ENCODE measurements at places on chromosomes 13 and 19. TPM values are rescaled to one million over a fixed set of nuclear protein-coding genes. Genes with fewer than 3 reads are reported as not detected.

IFI30 gene
- total RNA-seq: 82.2 TPM

GPX4 gene
- total RNA-seq: 239 TPM

PET100 gene
- total RNA-seq: 95.1 TPM

SH3GL1 gene
- 71.8 TPM for total RNA-seq

SYNE4 gene
- 0.67 TPM for total RNA-seq

ZNF177 gene
- 6.2 TPM for total RNA-seq

NOSIP gene
- 41.7 TPM for total RNA-seq

KLK3 gene
- total RNA-seq: not detected

ZNF415 gene
- total RNA-seq: 12.6 TPM

SIGLEC10 gene
- 3.2 TPM for total RNA-seq

OR7E24 gene
- total RNA-seq: not detected

EBPL gene
- 38.9 TPM for total RNA-seq

KIR3DL2 gene
- not detected for total RNA-seq

RNF17 gene
- total RNA-seq: not detected

KLF5 gene
- total RNA-seq: 83.6 TPM

KISS1R gene
- not detected for total RNA-seq

GJB2 gene
- total RNA-seq: 6.4 TPM

AP2S1 gene
- 59.7 TPM for total RNA-seq

ATP7B gene
- total RNA-seq: 11.5 TPM

TNFSF9 gene
- 0.62 TPM for total RNA-seq

FAM216B gene
- not detected for total RNA-seq

TLE6 gene
- 4.4 TPM for total RNA-seq

ZNF737 gene
- total RNA-seq: 17.4 TPM

UBL3 gene
- 39.6 TPM for total RNA-seq

ADGRE2 gene
- 4.9 TPM for total RNA-seq

SIGLEC5 gene
- not detected for total RNA-seq

C5AR1 gene
- 33.3 TPM for total RNA-seq

RUBCNL gene
- 7.3 TPM for total RNA-seq

PLK5 gene
- total RNA-seq: 0.80 TPM

LRP3 gene
- 21.7 TPM for total RNA-seq

ACTMAP gene
- total RNA-seq: 6.1 TPM

MED29 gene
- total RNA-seq: 37.2 TPM

OR7C1 gene
- total RNA-seq: 0.04 TPM

FPR1 gene
- 15.5 TPM for total RNA-seq

XRCC1 gene
- total RNA-seq: 24.8 TPM

PGLYRP2 gene
- not detected for total RNA-seq

ZNF492 gene
- 0.62 TPM for total RNA-seq

ZNF317 gene
- 27.6 TPM for total RNA-seq

PEG3 gene
- 14.4 TPM for total RNA-seq

VSTM1 gene
- 0.76 TPM for total RNA-seq

C2CD4C gene
- total RNA-seq: 2.8 TPM

PLEKHJ1 gene
- 34.2 TPM for total RNA-seq

KLK4 gene
- 1.1 TPM for total RNA-seq

RPL28 gene
- total RNA-seq: 902 TPM
